Stimulated activated CD8-positive, alpha-beta memory T cell treated with anti-CD3 and anti-CD28 coated beads, Interleukin-15, amount 100 ng/mL, for 4 hours (primary cell): ENCODE measurements at places on chromosomes 11 and 22.

DNA sequence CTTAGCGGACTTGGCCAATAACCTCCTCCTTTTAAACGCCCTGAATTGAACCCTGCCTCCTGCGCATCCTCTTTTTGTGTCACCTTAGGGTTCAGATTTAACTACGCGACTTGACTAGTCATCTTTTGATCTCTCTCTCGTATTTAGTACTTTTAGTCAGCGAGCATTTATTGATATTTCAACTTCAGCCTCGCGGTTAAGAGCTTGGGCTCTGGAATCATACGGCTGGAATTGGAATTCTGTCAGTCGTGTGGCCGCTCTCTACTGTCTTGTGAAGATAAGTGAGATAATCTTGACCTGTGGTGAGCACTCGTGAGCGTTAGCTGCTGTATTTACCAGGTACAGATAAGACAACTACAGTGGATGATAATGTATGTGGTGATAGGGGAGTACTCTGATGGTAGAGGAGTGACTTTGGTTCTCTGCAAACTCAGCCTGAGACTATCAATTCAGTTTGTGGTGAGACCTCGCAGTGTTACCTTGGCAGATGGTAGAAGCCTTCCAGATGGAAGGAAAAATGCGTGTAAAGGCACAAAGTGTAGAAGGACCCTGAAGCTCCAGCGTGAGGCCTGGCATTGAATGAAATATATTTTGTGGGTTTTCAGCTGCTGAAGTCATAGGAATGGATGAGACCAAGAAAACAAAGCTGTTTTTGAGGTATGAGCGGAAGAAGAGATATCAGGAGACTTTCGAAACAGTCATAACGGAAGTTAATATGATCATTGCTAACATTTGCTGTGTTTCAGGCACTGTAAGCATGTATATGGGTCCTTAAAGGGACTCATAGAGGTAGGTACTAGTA is 682 bp downstream of the ATM start:
- DNase-seq, result no peak

- DNase-seq, result no peak
These were observed 107.7 kb upstream of the DDI1 start for GRCh38 chr11:103928802-103929161.

GRCh38 chr22:41260871-41261270 is 20.1 kb upstream of the CHADL start:
- no peak for DNase-seq

GRCh38 chr11:69670158-69670845 is 4.9 kb downstream of the LTO1 start:
- no peak for DNase-seq

DNA sequence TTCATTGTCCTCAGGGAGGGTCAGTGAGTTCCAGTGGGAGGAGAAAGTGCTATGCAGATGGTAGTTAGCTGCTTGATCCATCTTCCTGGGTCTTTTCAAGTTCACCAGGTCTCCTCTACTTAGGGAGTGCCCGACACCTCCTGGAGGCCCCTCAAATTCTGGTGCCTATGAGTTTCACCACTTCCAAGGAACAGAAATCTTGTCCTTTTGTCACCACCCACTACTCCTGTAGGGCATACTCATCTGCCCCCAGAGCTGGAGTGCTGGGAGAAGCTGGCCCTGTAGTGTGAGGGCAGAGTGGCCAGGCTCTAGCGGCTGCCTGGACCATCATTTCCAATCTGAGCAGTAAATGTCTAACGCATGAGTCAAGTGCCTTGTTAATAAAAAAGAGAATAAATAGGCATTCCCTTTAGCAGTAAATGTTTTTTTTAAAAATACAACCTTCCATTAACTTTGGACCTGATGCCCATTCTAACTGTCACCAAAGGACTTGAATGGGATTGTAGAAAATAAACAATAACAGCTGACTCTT is 12.5 kb downstream of the IRAG1 start:
- no peak for DNase-seq

DNA sequence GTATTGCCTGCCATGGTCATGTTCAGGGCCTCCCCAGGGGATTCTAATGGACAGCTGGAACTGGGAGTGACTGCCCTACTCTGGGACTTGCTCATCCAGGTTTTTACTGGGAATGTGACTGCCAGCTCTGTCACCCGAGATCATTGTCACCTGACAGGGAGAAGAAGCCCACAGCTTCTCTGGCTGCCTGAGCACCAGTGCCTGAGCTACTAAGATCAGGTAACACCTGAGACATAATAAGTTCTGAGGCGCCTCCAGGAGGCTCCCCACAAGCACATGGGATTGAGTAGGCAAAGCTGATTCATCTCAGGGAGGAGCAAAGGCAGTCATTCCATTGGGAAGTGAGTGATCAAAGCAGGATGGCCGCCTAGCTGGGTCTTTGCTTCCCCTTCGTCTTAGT is 84.2 kb upstream of the GALNT18 start:
- DNase-seq, result no peak

DNA sequence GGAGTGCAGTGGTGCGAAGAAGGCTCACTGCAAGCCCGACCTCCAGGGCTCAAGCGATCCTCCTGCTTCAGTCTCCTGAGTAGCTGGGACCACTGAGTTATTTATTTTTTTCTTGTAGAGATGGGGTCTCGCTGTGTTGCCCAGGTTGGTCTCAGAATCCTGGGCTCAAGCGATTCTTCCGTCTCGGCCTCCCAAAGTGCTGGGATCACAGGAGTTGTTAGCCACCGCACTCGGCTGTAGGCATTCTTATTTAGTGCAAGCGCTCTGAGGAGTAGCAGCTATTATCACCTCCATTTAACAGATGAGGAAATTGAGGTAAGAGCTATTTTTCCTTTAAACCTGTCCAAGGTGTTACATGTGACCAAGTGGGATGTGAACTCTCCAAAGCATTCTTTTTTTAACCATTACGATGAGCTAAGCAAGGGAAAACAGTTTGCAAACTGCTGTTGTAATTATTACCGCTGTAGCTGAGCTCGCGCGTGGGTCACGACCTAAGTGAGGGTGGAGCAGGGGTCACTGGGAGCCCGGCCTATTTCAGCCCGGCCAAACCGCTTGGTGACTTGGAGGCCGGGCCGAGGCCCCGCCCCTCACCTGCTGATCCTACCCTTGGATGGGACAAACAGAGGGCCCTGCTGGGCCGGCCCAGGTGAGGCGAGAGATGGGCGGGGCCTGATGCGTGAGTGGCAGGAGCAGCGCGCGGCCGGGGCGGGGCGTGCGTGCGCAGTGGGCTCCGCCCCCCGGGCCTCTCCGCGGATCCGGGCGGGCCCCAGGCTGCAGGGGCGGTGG is 449 bp upstream of the KREMEN1 start:
- DNase-seq, result peak; percentile 62

DNA sequence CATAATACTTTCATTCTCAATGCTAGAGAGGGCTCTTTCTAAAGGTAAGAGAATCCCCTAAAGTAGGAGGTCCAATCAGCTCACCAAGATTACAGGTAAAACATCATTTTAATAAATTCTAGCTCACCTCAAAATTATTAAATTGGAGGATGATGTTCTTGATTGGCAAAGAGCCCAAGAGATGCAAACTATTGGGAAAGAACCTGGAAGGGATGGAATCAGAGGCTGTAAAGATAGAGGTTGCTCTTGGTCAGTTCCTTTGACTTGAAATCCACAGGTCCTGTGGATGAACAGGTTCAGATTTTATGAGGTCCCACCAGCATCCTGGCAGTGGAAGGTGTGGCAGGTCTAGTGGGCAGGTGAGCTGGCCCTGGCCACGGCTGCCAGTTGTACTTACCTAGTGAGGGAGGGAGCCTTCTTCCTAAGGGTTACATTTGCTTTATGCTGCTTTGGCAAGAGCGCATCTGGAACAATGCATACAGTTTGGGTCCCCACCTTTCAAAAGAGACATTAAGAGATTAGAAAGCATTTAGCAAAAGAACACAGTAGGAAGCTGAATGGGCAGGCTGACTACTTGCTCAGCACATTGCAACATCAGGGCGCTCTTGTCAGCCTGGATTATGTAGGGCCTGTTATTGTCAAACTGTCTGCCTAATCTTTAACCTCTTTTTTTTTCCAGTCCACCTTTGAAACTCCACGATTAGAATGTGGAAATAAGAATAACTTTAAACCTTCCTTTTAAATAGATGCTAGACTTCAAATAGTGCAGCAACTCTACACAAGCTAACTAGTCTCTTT is 97.0 kb downstream of the RDX start:
- DNase-seq, result no peak

DNA sequence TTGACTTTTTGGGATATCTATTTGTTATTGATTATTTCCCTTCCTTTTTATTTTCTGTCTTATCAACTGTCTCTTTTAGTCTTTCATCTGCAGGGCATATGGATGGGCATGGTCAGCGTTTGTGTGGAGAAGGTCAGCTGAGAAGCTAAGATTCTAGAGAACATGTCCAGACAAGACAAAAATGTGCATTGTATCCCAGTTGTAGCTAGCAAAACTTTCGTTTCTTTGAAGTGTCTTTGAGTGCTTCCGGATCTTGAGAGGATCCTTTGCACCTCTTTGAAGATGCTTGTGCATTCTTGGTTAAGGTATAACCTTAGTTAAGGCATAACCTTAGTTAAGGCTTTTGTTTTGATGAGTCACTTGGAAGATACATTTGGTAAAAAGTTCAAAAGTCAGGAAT is 329.9 kb upstream of the LRRC4C start:
- no peak for DNase-seq

DNA sequence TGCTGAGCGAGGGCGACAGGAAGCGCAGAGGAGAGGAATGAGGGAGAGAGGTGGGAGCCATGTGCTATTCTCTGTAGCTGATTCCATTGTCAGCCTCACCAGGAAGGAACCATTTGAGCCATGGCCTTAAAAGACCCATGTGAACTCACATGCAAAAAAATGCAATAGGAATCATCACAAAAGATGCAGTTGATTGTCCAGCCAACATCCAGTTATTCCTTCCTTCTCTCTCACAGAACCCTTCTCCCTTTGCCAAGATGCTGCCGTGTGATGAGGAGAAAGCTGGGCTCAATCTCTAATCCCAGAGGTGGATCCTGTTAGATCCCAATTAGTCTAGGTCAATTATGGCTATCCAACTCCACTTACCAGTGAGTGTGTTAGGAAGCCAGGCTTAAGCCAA is 58.2 kb upstream of the RRAS2 start:
- DNase-seq, result no peak

DNA sequence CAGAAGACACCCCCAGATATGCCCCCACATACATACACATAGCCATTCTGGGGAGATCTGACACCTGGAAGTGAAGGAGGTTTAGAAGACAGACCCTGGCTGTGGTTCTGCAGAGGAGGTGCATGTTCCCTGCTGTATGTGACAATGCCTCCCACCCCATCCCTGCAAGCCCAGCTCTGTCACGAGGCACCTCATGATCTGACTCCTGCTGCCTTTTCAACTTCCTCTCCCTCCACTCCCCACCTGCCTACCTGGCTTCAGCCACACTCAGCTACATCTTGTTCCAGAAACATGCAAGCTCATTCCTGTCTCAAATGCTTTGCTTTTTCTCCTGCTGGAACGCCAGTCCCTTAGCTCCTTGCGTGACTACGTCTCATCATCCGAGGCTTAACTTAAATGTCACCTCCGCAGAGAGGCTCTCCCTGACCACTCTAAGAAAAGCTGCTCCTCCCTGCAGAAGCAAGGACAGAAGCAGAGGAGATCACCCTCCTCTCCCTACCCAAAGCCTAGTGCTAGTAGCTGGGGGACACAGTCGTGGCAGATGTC is 114.5 kb downstream of the FEZ1 start:
- no peak for DNase-seq

DNA sequence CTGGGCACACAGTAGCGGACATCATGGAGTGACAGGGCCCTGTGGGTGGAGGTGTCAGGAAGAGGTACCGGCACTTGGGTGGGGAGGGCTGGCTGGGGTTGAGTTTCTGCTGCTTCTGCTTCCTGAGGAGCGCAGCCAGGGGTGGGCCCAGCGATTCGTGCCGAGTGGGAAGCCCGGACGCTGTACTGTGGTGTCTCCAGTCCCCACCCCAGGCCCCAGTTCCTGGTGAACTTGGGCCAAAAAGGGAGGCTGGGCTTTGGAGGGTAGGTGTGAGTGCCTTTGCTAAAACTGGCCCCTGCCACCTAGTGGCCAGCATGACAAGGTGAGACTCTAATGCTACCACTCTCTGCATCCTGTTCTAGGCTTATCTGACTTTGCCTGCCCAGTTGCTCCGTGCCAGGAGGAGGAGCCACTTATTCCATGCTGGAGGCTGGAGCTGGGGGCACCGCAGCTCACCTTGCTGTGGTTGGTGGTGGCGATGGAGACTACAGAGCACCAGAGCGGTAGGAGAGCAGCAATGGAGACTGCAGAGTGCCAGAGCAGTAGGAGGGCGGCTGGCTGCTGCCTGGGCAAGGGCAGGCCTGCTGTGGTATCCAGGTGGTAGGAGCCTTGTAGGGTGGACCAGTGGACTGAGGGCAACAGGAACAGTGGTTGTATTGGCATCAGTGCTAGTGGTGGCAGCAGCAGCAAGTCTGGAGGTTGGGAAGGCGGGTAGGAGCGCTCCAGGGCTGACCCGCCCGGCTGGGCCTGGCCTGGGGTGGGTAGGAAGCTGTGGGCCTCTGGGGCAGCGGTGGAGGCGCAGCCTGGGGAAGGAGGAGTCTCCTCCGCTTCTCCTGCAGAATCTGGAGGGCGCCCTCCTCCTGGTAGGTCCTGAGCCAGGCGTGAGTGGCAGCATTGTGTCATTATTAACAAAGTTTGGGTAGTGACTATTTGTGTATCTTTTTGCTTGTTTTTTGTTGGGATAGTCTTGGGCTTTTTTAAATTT is 2.2 kb upstream of the RFPL2 start:
- DNase-seq, result no peak

DNA sequence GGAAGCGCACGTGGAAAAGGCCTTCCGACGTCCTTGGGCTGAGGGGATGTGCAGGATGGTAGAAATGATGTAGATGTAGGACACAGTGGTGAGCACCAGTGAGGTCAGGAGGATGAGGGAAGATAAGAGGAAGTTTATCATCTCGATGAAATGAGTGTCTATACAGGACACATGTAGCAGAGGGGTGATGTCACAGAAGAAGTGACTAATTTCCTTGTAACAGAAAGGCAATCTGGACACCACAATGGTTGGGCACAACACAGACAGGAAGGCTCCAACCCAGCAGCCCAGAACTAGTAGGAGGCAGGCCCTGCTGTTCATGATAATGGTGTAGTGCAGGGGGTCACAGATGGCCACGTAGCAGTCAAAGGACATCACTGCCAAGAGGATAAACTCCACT is 35.0 kb upstream of the OR6M1 start:
- DNase-seq, result no peak

GRCh38 chr11:130510407-130511006 is 62.1 kb downstream of the ADAMTS15 start:
- DNase-seq, result no peak

GRCh38 chr11:1261241-1262071 is 38.6 kb downstream of the MUC5B start:
- no peak for DNase-seq

- DNase-seq, result no peak
These were observed 19.3 kb upstream of the CSRP3 start for GRCh38 chr11:19220903-19221724.

DNA sequence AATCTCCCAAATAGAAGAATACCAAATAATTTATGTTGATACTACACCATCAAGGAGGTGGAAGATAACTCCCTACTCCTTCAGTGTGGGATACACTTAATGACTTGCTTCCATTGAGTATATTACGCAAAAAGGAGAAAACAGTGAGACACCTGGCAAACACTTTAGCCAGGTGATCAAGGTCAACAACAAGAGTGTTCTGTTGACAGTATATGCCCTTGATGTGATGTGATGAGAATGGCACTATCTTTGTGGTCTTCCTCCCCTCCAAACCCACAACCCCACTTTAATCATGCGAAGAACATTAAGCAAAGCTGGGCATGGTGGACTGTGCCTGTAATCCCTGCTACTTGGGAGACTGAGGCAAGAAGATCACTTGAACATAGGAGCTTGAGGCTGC is 26.0 kb downstream of the MAPK1 start:
- no peak for DNase-seq
